ENCODE measurements at places on chromosomes 13 and 19.

DNA sequence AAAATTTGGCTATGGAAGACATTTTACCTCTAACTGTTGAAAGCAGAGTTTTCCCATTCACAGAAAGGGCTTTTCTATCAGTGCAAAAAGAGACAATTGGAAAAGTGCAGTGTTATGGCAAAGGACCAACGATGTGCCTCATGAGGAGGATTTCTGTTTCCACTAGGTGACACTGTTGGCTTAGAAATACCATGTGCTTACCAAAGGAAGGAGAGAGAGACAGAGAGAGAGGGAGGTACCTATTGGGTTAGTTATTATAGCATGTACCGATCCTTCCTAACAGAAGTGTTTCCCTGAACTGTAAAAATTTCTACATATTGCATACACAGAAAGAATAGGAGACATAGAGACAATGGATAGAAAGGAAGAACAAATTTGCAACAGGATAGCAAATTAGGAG, 23.9 kb upstream of the PSG4 start:
- DNase-seq, result no peak

- no peak for DNase-seq
Observed at GRCh38 chr19:30942636-30943035, 406.6 kb downstream of the TSHZ3 start.

DNA sequence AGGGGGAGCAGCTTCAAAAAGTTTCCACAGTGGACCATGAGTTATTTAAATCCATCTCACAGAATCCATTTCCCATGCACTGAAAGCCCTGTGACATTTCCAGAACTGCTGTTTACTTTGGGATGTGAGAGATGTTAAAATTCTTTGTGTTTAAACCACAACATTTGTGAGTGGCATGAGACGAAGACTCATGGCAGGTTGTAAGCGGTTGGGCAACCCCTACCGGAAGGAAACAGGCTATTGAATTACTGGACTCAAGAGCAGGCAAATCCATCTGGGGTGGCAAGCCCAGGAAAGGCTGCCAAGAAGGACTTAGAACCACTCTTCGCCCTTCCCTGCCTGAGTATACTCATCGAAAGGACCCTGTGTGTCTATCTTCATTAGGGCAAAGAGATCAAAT, 22.3 kb upstream of the CLDN10 start:
- no peak for DNase-seq

GRCh38 chr19:18793144-18794028, 2.3 kb upstream of the COMP start:
- DNase-seq, result no peak

DNA sequence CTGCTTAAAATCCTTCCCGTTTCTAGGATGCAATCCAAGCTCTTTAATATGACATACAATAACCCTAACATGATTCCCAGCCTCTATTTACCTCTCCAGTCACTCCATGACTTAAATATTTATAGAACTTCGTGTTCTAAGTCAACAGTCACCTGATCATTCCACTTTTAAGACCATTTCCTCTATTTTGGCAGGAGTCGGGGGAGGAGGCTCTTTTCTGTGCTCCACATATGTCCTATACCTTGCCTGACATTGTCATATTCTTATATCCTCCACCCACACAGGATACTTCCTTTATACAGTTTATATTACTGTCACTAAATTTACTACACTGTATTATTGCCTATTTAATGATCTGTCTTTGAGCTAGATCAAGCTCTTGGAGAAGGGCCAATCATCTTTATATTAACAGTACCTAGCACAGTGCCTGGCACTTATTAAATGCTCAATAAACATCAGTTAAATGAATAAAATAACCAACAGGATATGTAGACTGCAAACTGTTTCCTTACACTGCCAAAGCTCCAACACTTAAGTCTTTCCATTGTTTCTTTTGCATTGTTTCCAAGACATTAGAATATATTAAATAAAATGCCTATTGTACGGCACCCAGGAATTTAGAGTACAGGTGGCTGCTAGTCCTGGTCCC, 2.7 kb downstream of the ARGLU1 start:
- no peak for DNase-seq

- no peak for DNase-seq
Observed at GRCh38 chr19:29875931-29876330, 64.1 kb downstream of the CCNE1 start.

DNA sequence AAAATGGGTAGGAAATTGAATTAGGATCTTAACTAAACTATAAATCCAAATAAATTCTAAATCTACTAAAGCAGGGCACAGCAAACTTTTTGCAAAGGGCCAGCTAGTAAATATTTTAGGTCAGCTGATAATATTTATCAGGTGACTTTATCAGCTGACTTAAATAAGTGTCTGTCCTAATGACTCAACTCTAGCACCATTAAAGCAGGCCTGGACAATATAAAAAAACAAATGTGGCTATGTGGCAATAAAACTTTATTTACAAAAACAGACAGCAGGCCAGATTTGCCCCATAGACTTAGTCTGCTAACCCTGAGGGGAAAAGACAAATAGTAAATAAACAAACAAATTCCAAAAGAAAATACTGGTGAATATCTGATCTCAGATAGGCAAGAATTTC, 27.7 kb upstream of the DOCK9 start:
- DNase-seq, result no peak

DNA sequence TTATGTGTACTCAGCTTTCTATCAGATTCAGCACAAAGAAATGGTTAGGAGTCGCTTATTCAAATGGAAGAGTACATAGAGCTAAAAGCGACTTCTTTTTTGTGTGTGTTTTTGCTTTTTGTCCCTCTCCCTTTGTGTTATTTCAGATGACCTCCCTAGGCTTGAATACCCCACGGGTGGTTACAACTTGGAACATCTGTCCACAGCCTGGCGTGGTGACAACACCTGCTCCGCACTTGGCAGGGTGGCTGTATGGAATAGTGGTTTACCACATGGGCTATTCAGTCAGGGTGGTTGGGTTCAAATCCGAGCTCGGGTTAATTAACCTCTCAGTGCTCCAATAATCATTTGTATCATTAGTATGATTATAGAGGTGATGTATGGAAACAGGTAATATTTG, 151.6 kb upstream of the FREM2 start:
- DNase-seq, result no peak

DNA sequence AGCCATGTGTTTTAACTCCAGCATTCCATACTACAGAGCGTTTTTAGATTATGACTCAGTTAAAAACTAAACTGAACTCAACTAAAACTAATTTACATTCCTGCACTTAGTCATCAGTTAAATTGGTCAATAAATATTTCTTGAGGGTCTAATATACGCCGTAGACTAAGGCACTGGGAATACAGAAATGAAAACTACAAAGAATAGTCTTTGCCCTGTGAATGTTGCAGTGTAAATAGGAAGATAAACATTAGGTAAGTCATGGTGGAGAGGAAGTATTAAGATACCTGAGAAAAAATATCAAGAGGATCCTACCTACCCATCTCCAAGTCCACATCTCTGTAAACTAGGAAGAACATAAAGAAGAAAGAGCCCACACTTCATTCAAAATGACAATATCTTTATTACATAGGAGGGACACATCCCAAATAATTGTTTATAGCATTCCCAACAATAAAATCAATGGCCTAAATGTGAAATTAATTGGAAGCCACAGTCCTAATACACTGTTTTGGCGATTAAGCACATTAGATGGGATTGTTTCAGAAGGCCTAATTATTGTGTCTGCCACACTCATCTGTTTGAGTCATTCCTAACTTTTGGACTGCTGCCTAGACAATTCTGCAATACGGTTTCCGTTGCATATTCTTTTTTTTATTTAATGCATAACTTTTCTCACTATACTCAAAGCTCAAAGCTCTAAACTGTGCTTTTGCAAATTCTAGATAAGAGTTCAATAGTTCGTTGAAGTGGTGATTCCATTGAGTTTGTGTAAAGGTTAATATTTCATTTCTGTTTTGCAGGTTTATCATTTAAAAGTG, 52.9 kb downstream of the MBNL2 start:
- DNase-seq, result no peak

GRCh38 chr13:25241007-25241406, 46.3 kb downstream of the MTMR6 start:
- DNase-seq, result no peak

- peak; percentile 66 for DNase-seq
Observed at GRCh38 chr19:35757231-35757748, 461 bp upstream of the HSPB6 start.

DNA sequence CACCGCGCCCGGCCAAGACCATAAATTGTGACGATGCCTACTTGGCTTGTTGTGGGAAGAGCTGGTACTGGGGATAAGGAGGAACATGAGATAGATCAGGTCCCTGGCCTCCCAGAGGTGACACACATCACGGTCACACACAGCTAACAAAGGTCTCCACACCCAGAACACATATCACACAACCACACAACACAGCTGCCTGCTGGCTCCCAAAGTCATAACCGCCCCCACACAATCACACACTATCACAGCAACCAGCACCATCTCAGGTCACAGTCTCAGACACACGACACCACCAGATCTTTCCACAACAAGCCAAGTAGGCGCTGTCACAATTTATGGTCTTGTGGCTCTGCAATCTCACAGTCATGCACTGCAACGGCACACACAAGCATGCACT, 5.7 kb downstream of the COL5A3 start:
- DNase-seq, result no peak

GRCh38 chr19:38806371-38806770, 6.4 kb downstream of the LGALS4 start:
- DNase-seq, result no peak

DNA sequence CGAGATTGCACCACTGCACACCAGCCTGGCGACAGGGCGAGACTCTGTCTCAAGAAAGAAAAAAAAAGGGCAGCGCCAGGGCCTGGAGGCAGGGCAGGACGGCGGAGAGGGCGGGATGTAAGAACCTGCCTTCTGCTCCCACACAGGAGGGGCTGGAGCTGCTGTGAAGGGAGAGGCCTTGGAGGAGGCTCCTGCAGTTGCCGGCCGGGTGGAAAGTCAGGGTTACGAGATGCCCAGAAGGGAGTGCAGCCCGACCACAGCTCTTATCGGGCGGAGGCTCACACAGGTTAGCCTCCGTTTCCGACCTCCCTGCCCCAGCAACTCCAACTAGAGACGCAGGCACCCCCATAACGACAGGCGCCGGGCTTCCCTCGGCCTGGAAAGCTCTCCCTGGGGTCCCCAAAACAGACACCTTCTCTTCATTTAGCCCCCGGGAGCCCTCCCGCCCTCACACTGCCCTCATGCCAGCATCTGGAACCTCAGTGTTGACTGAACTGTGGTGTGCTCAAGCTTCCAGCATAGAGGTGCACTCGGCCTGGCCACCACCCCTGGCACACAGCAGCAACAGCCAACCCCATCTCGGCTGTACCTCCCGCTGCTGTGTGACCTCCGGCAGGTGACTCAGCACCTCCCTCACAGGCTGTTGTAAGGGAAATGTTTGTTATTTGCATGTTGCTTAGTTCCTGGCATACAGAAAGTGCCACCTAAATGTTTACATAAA, 1.4 kb downstream of the PLPP2 start:
- DNase-seq, result no peak

GRCh38 chr19:9939301-9939913, 3.1 kb upstream of the OLFM2 start:
- no peak for DNase-seq

DNA sequence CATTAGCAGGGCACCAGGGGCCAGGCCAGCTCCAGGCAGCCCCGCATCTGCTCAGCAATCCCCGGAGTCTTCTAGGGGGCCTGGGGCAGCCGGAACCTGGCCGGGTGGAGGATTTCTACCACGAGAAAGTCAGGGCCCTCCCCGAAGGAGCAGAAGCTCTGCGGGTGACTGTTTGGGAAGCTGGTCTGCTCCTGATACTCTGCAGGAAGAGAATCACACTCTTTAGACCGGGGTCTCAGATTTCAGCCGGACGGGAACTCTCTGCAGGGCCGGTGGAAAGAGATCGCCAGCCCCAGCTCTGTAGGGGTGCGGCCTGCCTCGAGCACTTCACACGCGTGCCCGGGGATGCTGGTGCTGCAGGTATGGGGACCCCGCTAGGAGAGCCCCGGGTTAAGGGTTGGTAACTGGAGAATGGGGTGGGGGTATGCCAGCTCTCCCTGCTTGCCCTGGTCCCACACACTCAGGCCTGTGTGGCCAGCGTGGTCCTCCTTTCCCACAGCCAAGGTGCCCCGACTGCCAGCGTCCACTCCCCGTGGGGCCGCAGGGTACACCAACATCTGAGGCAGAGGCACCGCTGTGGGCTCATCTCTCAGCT, 20.1 kb downstream of the RASA3 start:
- DNase-seq, result no peak

DNA sequence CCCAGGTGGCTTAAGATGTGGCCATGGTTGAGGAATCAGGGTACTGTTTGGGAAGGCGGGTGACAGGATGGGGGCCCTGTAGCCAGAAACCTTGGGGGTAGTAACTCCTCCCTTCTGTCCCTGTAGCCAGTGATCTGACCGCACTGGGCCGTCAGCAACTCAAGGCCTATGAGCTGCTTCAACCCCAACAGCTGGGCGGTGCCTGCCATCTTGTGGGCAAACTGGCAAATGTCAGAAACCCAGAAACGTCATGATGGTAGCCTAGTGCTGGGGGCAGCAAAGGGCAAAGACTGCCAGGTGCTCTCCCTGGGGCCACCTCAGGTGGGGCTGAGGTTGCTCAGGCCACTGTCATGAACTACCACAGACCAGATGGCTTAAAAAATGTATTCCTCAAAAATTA, 3.5 kb downstream of the COPE start:
- no peak for DNase-seq

- DNase-seq, result no peak
Observed at GRCh38 chr13:111965466-111966214, 101.3 kb upstream of the SOX1 start.

GRCh38 chr13:100755891-100756290, 81.3 kb upstream of the TMTC4 start:
- DNase-seq, result no peak

DNA sequence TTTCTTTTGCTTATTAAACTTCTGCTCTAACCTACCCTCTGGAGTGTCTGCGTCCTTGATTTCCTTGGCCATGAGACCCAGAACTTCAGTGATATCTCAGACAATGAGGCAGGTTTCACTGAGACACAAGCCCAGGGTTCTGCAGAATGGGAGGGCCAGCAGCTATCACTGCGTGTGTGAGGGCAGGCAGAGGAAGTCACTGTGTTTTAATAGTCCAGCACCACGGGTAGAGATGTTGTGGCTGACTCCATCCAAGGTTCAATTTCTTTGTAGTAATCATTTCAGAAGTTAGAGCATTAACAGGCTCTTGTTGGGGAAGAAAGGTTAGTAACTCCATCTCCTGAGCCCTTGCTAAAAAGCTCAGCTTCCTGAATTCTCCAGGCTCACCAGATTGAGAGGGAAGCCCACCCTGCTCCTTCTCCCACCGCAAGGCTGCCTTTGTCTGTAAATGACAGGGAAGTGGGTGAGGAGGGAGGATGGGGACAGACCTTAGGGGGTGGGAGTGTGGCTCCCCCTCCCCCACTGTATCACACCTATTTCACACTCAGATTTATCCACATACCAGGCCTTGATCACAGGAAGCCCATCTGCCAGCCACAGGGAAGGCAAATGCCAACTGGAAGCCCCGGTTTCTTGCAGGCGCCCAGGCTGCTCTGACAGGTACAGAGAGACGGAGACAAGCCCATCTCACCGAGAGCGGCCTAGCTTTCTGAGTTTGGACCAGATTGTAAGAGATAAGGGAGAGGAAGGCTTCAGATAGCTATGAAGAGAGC, 2.1 kb downstream of the C19orf12 start:
- DNase-seq, result no peak
